Fibroblast of the aortic adventitia (primary cell): ENCODE measurements at places on chromosomes 7 and 10.

GRCh38 chr10:122419016-122419415, 35.4 kb upstream of the ARMS2 start:
- DNase-seq = no peak

GRCh38 chr10:6507311-6507710, 72.8 kb downstream of the PRKCQ start:
- DNase-seq = no peak

DNA sequence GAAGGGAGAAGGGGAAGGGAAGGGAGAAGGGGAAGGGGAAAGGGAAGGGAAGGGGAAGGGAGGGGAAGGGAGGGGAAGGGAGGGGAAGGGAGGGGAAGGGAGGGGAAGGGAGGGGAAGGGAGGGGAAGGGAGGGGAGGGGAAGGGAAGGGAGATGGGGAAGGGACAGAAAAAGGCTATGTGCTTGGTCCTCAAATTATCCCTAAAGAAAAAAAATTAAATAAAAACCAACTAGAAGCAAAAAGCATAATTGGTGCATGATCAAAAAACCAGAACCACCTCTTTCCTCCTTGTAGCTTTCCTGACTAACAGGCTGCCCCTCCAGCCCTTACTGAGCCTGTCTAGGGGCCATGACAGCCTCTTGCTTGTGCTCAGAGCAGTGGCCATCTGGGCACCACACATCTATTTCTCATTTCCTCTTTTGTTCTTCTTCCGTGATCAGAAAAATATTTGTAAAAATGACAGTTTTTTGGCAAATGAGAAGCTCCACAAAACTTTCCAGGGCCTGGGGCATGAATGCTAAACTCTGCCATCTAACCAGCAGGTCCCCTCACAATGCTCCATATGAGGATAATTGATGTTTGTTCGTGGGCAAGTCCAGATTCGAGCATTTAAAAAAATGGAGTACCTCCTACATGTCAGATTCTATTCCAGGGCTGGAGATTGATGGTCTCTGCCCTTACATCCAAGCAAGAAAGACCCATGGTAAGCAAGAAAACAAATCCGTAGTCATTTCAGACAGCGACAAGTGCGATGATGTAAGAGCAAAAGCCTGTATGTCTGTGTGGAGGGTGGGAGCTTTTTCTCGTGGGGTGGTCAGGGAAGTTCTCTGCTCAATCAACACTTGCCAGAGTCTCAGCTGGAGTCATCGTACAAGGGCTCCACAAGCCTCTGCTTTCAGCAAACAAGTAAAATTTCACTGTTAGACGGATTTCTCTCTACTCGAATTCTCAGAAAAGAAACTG, 320.9 kb downstream of the WDR11 start:
- no peak for DNase-seq

- DNase-seq = no peak
These were observed 531.0 kb upstream of the COBL start for GRCh38 chr7:51847461-51848134.

- no peak for DNase-seq
These were observed 515 bp downstream of the TBX20 start for GRCh38 chr7:35253460-35253709.

GRCh38 chr7:110947408-110947807, 143.5 kb upstream of the LRRN3 start:
- no peak for DNase-seq

DNA sequence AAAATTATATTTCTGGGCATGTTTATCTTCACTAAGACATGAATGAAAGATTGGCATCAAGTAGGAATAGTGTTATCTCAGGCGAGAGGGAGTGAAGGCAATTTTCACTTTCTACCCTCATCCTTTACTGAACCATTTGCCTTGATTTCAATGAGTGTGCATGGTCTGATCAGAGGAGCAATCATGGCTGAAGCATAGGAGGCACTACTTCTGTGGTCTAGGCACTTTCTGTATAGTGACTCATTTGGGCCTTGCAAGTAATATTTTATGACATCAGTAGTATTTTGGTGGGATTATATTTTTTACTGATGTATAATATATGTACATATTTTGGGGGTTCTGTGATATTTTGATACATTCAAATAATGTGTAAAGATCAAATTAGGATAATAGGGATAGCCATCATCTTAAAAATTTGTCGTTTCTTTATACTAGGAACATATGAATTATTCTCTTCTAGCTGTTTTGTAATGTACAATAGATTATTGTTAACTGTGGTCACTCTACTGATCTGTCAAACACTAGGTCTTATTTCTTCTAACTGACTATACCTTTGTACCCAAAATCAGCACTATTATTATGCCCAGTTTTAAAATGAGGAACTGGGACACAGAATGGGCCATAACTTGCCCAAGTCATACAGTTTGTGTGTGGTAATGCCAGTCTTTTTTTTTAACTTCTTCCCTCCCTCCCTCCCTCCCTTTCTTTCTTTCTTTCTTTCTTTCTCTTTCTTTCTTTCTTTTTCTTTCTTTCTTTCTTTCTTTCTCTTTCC, 101.9 kb downstream of the RAB11FIP2 start:
- DNase-seq = no peak

GRCh38 chr10:4645836-4646235, 180.2 kb upstream of the AKR1E2 start:
- DNase-seq = no peak

- DNase-seq = no peak
These were observed 591.6 kb upstream of the KCND2 start for GRCh38 chr7:119681336-119681735.

- DNase-seq = no peak
These were observed 348.1 kb downstream of the GATA3 start for GRCh38 chr10:8402576-8402975.

GRCh38 chr7:55546814-55547213, 25.5 kb downstream of the VOPP1 start:
- DNase-seq = peak; percentile 75

DNA sequence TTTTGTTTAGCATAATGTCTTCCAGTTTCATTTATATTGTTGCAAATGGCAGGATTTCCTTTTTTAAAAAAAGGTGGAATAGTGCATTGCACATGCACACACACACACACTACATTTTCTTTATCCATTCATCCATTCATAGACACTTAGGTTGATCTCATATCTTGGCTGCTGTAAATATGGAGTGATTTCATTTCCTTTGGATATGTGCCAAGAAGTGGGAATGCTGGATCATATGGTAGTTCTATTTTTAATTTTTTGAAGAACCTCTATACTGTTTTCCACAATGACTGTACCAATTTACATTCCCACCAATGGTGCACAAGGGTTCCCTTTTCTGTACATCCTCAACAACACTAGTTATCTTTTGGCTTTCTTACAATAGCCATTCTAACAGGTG, 68.9 kb downstream of the EBLN1 start:
- peak; percentile 34 for DNase-seq

GRCh38 chr7:71595176-71595575, 463.2 kb downstream of the GALNT17 start:
- DNase-seq = no peak

DNA sequence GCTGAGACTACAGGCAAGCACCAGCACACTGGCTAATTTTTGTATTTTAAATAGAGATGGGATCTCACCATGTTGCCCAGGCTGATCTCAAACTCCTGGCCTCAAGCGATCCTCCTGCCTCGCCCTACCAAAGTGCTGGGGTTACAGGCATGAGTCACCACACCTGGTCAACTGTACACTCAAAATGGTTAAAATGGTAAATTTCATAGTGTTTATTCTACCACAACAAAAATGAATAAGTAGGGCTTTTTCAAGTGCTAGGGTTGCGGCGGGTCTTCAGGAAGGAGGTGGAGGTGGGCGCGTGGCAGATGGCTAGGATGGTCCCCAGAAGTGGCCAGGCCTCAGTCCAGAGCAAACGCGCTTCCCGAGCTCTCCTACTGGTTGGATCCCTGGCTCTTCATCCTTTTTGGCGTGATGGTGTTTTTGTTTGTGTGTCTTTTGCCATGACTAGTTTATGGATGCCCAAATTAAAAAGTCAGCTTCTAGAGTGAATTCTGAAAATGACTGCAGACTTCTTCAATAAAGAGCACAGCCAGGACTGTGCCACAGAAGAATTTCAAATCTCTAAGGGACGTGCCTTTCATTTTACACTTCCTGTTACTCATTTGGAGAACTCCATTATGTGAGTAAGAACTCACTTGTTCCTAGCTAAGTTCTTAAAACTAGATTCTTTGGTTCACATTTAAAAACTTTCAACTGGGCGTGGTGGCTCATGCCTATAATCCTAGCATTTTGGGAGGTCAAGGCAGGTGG, 73.9 kb downstream of the TMEM130 start:
- DNase-seq = peak; percentile 13

GRCh38 chr10:6995341-6995740, 415.3 kb upstream of the PRKCQ start:
- peak; percentile 2 for DNase-seq

GRCh38 chr7:84393786-84394185, 199.2 kb upstream of the SEMA3A start:
- peak; percentile 56 for DNase-seq

GRCh38 chr7:34406848-34407530, 251.0 kb upstream of the NPSR1 start:
- DNase-seq = no peak

DNA sequence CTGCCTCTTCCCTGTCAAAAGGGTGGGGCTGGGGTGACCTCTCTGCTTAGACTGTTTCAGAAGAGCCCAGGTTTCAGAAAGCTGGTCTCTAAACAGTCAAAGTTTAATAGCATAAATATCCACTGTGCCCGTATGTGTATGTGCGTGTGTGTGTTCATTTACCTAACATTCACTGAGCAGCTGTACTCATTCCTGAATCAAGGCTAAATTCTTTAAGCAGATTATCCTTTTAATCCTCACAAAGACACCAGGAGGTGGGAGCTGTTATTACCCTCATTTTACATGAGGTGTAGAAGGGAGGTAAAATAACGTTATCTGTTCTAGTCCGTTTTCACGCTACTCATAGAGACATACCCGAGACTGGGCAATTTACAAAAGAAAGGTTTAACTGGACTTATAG, 72.2 kb downstream of the RSU1 start:
- no peak for DNase-seq

DNA sequence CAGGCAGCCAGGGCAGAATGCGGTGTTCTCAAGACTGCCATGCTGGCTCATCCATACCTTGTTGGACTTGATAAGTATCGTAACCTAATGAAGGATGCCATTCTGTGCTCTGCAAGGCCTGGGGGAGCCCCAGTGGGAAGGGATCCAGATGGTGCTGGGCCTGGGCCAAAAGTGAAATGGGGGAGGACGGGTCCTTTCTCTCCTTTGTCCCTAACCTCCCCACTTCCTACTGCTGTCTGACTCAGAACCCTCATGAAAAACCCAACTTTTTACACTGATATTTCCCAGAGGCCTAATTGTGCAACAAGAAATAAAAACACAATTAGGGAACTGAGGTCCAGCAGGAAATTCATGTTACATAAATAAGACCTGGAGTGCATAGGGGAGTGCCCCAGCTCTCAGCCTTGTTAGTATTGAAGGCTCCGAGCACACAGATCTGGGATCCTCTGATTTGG, 193.7 kb upstream of the SVIL start:
- DNase-seq = no peak

- DNase-seq = no peak
These were observed 21.7 kb downstream of the LMTK2 start for GRCh38 chr7:98128346-98128745.

- DNase-seq = no peak
These were observed 1.1 kb downstream of the ACTR1A start for GRCh38 chr10:102501201-102502028.
